GM20000 (cell line): ENCODE measurements at places on chromosomes 1 and 21.

GRCh38 chr1:21337928-21338572 is 47.8 kb upstream of the ECE1 start:
- DNase-seq, result no peak

DNA sequence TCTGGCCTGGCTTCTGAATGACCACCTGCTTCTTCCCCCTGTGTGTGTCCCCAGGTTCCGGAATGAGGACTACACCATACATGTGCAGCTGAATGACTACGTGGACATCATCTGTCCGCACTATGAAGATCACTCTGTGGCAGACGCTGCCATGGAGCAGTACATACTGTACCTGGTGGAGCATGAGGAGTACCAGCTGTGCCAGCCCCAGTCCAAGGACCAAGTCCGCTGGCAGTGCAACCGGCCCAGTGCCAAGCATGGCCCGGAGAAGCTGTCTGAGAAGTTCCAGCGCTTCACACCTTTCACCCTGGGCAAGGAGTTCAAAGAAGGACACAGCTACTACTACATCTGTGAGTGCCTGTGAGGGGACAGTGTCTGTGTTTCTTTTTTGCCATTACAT is 3.6 kb downstream of the EFNA1 start:
- DNase-seq, result no peak

DNA sequence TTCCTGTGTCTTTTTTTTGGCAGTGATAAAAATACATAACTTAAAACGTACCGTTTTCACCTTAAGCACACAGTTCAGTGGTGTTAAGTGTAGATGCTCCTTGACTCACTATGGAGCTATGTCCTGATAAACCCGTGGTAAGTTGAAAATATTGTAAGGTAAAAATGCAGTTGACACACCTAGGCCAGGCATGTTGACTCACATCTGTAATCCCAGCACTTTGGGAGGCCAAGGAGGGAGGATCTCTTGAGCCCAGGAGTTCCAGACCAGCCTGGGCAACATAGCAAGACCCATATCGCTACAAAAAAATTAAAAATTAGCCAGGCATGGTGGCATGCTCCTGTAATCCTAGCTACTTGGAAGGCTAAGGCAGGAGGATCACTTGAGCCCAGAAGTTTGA is 73.6 kb upstream of the COG2 start:
- DNase-seq, result no peak

DNA sequence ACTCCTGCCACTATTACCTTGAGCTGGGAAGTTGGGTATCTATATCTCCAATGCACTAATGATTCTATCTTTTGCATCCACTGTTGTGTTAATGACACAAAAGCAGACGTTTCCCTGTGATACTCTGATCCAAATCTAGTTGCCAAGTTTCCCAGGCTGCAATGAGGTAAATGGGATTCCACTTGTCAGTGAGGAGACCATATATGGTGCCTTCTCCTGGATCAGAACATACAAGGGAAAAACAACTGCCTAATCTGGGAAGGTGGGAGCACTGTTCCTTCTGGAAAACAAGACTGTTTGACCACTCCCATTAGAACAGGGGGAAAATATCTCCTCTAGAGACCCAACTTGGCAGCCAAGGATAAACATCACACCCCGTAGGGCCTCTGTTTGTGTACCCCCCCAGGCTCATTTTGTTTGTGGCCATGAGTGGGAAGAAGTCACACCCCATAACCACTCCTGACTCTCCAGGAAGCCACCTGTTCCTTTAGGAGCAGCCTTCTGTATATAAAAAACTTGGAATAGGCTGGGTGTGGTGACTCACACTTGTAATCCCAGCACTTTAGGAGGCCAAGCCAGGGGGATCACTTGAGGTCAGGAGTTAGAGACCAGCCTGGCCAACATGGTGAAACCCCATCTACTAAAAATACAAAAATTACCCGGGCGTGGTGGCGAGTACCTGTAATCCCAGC is 28.5 kb upstream of the SLC6A9 start:
- no peak for DNase-seq

DNA sequence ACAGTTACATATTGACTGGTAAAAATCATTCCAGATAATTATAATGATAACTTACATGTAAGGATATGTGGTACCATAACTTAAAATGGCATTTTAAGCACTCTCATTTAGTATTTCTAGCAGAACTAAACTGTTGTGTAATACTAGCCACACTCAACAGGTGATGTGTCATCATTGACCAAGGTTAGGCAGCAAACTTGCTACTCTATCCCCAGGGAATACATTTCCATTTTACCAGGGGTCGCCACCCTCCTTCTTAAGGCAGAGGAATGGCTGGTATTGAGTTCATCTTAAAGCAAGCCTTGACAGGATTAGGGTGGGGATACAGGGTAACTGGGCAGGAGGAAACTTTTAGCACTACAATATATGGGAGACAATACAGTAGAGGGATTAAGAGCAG is 259.8 kb upstream of the CAMK1G start:
- DNase-seq, result no peak

- no peak for DNase-seq
Observed at GRCh38 chr1:150544204-150544603, 5.0 kb upstream of the ADAMTSL4 start.

DNA sequence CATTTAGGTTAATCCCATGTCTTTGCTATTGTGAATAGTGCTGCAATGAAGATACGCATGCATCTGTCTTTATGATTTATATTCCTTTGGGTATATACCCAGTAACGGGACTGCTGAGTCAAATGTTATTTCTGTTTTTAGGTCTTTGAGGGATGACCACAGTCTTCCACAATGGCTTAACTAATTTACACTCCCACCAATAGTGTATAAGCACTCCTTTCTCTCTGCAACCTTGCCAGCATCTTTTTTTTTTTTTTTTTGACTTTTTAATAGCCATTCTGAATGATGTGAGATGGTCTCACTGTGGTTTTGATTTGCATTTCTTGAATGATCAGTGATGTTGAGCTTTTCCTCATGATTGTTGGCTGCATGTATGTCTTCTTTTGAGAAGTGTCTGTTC is 33.5 kb downstream of the ASH1L start:
- no peak for DNase-seq

DNA sequence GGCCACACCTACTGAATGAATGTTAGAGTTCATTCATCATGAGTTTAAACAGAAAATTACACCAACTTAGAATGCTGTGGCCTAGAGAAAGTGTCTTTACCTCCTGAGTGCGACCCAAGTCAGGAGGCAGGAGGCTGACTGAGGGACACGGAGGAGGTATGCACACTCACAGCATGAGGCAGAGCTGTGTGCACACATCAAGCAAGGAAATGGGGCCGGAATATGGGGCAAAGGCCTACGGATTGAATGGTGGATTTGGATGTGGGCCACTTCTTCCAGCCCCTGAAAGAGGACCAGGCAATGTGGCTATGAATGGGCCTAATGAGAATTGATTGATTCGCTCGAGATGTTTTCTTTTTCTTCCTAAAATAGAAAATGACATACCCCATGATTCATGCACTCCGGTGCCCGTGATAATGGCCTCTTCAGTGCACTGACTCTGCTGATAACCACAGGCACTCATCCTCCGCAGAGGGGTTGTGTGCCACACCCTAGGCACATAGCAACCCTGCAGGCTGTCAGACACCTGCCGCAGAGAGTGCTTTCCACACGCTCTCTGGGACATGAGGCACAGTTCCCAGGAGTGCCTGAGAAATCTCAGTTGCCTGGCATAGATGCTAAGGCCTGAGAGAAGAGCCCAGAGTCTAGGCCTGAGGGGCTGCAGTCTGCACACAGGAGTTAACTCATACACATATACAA is 155.5 kb downstream of the GLUL start:
- no peak for DNase-seq

- DNase-seq, result no peak
Observed at GRCh38 chr1:67655581-67655980, 29.4 kb upstream of the GADD45A start.

DNA sequence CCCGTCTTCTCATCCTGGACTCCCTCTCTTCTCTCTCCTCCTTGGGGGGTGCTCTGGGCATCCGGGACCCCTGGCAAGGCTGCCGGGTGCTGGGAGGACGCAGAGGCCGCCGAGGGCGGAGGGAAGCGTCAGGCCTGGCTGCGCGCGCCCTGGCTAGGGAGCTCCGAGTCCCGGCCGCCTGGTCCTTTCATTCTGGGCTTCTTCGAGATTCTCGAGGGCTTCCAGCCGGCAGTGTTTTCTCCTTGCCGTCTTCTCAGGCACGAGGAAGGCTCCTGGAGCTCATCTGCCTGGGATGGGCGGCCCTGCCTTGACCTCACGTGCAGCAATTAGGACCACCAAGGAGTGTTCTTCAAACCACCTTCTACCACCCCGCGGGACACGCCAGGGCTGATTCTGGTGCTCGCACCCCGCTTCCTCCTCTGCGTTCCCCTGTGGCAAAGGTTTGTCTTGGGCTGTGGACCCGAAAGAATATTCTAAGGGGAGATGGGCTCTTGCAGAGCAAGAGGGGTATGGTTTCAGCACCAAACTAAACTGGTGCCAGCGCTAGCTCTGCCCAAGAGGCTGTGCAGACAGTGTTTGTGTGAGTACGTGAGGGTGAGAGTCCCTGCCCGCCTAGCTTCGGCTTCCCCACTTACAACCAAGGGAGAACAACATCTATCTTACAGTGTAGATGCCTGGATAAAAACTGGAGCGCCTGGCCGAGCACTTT is 36.5 kb downstream of the PIK3CD start:
- DNase-seq, result no peak

GRCh38 chr21:46212721-46213484 is 15.7 kb downstream of the LSS start:
- DNase-seq, result no peak

DNA sequence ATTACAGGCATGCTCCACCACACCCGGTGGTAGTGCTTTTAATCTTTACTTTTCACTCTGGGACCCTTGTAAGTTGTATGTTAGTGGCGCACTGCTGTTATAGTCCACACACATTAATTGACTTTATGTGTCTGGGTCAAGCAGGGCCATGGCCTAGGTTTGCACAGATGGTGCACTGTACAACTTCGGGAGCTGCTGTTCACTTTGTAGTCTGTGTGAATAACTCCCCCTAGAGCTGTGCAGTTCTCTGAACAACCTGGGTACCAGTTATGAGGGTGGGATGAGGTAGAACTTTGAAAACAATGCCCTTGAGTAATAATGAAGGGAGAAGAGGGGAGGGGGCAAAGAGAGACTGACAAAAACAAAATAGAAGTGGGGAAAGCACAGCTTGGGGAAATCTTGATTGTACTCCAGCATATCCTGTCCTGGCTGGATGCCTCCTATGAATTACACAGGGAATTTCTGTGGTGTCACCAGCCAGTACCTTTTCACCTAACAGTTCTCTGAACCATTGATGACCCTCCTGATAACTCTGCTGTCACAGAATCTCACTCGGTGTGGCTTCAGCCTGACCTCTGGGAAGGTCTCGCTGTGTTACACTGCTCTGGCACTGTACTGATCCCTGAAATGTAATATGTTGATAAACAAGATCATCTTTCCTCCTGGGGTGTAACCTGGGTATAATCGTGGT is 2.2 kb downstream of the PTGFRN start:
- DNase-seq, result no peak

GRCh38 chr1:203142684-203143408 is 15.3 kb downstream of the ADORA1 start:
- no peak for DNase-seq

GRCh38 chr1:240188139-240188538 is 96.5 kb downstream of the FMN2 start:
- DNase-seq, result no peak

- DNase-seq, result no peak
Observed at GRCh38 chr1:118902711-118903191, 85.4 kb downstream of the TBX15 start.

DNA sequence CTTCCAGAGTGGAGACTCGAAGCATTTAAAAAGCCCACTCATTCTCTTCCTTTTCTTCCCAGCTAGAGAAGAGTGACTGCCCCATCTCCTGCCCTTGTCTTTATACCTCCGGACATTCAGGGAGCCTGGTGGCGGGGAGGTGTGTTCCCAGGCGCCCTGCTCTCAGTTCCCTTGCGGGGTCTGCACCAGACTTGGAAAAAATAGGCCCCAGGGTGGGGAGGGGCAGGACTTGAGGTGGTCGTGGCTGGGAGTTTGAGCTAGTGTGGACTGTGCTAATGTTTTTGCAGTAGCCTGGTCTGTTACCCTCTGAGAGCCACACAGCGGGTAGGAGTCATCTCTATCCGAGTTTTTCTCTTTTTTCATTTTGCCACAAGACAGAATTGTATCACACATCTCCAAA is 139.1 kb downstream of the PEX14 start:
- DNase-seq, result no peak

- no peak for DNase-seq
Observed at GRCh38 chr1:155007251-155007828, 4.7 kb downstream of the ZBTB7B start.

GRCh38 chr21:46078978-46079351 is 18.9 kb upstream of the COL6A2 start:
- DNase-seq, result no peak

- DNase-seq, result no peak
Observed at GRCh38 chr1:176188604-176189003, 18.5 kb downstream of the COP1 start.

DNA sequence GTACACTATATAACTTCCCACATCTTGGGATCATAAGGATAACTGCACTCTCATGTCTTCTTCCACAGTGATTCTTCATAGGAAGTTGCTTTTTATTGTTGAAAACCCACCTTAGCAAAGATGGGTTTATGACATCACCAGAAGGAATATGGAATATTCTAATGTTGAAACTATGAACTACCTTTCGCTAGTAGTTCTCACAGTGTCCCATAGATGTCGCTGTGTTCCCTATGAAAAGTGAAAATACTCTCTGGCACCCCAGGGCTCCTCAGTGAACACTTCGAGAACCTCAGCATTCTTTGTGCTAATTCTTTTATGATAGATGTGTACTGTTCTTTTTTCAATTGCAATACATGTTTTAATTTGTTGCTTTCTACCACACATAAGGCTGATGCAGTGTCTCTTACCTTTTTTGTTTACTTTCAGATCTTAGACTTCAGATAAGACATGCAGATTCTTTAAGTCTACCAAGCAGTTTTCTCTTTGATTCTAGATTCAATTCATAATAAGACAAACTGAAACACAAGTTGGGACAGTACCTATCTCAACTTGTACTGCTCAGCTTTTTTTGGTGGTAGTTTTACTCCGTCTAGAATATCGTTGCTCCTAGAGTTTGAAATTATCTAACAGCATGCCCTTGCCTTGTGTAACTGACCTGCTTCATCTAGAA is 90.8 kb downstream of the GTF2B start:
- no peak for DNase-seq

DNA sequence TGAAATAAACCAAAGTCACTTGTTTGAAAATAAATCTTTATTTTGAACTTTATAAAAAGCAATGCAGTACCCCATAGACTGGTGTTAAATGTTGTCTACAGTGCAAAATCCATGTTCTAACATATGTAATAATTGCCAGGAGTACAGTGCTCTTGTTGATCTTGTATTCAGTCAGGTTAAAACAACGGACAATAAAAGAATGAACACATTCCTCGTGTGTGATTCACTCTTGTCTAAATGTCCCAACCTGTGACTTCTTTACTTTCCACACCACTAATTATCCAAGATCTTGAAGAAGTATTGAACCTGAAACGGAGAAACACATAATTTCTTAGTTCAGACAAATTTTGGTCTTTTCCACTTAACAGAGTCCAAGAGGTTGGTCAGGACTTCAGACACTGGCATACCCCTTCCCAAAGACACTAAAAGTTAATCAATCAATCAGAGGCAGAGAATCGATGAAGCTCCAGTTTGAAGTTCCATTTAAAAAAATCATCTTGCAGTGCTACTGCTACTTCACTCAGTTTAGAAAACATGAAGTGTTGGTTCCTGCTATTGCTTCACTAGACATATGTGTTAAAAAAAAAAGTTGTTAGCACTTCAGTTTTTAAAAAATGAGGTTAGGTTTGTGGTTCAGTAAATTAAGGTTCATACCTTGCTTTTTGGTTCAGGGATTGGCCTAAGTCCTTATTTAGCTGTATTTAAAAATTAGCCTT is 26.2 kb downstream of the ATP1B1 start:
- DNase-seq, result no peak
